ENCODE measurements at places on chromosomes 1 and 21.

GRCh38 chr1:183600136-183600535 lies 9.9 kb upstream of the NCF2 start:
- DNase-seq: no peak

- DNase-seq: no peak
Observed at GRCh38 chr1:101769520-101769919, 227.2 kb downstream of the OLFM3 start.

DNA sequence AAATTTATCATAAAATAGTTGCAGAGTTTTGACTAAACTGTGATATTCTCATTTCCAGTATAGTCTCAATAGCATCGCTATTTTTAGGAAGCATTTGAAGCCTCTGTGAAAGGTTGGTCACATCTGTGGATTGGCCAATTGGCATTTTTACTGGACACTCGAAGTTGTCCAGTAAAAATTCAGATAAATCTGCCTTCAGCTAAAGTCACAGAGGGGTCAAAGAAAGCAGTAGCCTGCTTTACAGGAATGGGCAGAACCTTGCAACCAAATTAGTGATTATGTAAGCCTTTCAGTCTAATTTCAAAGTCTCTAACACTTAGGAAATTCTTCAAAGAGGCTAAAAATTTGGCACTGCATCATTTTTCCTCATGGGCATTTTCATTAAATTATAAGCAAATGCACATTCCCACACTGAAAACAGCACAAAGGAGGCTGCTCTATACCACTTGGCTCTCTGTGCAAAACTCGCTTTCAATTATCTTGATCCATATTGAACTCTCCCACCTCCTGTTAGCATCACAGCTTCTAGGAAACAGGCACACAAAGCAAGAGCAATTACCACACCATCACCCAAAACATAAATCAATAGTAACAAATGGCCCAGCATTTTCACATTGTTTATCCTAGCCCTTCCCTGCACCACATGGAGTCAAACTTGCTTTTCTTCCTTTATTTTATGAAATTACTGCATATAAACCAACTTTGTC lies 318.5 kb upstream of the DUSP10 start:
- DNase-seq: no peak

- peak; percentile 97 for DNase-seq
Observed at GRCh38 chr1:39491146-39491921, at the start of gene BMP8A. Gene BMP8A, plus strand, starts transcription at chr1:39491636. Its CDS starts 356 bp downstream, at chr1:39491992.

- DNase-seq: no peak
Observed at GRCh38 chr1:14466006-14466405, 132.5 kb upstream of the KAZN start.

DNA sequence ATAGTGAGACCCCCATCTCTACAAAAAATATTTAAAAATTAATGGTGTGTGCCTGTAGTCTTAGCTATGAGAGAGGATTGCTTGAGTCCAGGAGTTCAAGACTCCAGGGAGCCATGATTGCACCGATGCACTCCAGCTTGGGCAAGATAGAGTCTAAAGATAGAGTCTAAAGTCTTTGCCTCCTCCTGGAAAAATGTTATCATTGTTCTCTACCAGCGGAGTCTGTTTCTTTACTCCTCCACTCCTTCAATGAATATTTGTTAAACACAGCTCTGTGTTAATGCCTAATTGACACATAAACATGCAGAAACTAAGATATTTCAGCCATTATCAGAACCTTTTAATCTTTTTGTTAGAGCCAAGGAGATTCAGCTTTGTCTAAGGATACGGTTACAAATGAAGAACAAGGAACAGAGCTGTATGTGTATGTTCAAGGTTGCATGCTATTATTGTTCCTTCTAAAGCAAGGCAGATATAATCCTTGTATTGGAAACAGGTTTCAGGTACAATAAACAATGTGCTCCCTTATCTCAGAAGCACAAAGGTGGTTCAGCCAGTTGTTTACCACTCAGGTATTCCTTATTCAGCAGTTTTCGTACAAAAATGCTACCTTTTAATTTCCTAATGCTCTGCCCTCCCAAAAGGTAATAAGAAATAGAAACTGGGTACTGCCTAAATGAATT lies 15.4 kb downstream of the OVAAL start:
- DNase-seq: no peak

GRCh38 chr1:159965263-159965662 lies 11.2 kb upstream of the SLAMF9 start:
- no peak for DNase-seq

DNA sequence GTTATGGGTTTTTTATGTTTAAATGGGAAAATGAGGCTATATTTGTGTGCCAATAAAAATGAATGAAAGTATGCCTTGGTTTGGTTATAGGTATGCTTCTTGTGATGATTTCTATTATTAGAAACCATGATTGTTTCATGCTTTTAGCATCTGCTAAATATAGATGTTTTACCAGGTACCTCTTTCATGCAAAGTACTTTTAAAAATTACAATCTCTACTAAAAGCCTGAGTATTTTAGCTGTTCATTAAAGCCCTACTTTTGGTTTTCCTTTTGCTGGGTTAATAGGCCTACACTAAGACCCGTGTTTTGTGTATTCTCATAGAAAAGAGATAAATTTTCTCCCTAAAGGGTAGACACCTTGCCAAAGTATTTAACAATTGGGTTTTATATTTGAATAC lies 32.0 kb downstream of the MTF2 start:
- no peak for DNase-seq

Data from GM19239 (cell line).